HEK293T (cell line): ENCODE measurements at places on chromosomes 4 and X.

DNA sequence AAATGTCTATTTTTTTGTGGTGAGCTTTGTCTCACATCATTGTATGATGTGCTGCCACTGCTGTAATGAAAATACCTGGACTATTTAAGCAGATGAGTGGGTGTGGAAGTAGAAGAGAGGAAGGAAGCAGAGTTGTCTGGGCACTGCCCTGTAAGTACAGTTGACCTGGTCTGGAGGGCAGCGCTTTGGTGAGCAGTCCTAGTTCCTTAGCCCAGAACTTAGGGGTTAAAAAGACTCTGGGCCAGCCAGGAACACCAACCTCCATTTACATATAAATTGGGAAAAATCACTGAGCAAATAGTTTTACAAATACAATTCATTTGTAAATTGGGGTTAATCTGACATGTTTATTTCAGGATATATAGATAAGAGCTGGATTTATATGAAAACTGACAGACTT lies 347.1 kb upstream of the FAT1 start:
- no peak for DNase-seq

- no peak for DNase-seq
Observed at GRCh38 chr4:77432717-77433417, 172.8 kb upstream of the CXCL13 start.

DNA sequence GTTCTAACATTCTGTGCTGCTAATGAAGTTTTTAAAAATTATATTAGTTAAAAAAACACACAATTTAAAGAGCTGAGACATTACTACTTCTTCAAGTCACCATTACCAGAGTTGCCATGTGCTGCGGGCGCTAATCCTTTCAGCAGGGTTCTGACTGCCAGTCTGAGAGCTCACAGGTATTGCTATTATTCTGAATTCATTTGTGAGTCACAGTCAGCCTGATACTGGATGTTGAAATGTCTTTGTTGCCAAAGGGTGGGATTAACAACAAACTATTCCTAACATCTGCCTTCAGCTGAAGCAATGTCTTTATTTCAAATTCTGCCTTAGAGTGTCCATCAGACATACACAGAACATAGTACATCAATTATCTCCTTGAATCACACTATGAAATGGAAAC lies 197.1 kb upstream of the FGF13 start:
- no peak for DNase-seq

DNA sequence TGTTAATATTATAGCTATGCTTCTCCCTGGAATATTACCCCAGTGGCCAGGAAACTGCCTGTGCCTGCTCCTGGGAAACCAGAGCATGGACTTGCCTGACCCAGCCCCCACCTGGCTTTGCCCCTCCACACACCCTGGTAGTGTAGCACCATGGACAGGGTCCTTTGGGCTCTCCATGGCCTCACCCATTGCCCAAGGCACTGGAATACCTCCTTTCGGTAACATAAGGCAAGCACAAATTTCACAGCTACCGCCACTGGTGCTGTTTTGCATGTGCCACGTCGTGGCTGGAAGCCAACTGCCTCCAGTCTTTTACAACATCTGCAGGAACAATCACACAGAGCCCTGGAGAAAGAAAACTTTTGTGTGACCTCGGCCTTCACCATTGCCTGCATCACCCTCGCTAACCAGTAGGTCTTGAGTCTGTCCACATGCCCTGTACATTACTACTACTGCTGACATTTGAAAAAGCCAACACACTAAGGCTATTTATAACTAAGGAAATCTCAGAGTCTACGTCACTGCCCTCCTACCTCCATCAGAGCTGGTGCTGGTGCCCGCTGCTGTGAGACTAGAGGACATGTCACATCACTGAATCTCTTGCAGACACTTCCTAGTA lies 47.7 kb downstream of the HPGD start:
- DNase-seq, result no peak

GRCh38 chr4:125952631-125953030 lies 637.9 kb downstream of the FAT4 start:
- DNase-seq, result no peak

- DNase-seq, result no peak
Observed at GRCh38 chrX:48461830-48462229, 8.2 kb downstream of the SLC38A5 start.

- DNase-seq, result no peak
Observed at GRCh38 chrX:50168241-50168687, 32.5 kb downstream of the AKAP4 start.

- no peak for DNase-seq
Observed at GRCh38 chr4:169621731-169622492, 1.5 kb downstream of the CLCN3 start.

- no peak for DNase-seq
Observed at GRCh38 chrX:69232945-69233344, 67.7 kb upstream of the PJA1 start.
